ENCODE measurements at places on chromosomes 12 and 14. TPM values are rescaled to one million over a fixed set of nuclear protein-coding genes. Genes with fewer than 3 reads are reported as not detected.

DNA sequence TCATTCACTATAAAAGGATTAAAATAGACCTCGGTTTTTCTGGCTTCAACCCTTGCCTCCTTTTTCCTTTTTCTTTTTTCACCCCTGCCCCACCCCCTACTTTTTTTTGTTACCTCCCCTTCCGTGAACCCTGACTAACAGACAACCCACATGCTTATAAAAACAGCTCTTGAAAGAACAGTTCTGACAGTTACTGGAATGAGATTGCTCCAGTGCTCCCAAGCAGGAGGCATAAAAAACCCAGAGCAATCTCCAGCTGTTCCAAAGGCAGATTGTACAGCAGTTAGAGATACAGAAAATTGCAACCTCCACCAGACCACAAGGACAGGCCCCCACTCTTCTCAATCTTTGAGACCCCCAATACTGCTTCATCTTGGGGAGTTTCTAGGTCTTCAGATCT, 29.9 kb upstream of the TMEM260 start:
- DNase-seq: no peak

GRCh38 chr14:92960706-92961566, 38.0 kb downstream of the CHGA start:
- no peak for DNase-seq

DNA sequence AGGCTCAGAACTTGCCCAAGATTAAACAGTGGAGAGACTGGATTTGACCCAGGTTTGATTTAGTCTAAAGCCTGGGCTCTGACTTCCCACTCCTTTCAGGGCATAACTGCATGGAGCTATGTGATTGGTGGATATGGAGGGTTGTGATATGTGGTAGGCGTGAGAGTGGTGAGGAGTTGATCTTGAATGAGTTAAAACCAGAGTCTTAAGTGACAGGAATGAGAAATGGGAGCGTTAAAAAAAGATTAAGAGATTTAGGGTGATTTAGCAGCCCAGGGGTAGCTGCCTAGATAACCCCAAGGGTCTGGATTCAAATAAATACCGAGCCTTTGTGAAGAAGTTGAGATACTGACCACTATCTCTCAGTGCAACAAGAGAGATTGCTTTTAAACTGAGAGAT, 8.4 kb downstream of the SYNDIG1L start:
- DNase-seq: no peak

DNA sequence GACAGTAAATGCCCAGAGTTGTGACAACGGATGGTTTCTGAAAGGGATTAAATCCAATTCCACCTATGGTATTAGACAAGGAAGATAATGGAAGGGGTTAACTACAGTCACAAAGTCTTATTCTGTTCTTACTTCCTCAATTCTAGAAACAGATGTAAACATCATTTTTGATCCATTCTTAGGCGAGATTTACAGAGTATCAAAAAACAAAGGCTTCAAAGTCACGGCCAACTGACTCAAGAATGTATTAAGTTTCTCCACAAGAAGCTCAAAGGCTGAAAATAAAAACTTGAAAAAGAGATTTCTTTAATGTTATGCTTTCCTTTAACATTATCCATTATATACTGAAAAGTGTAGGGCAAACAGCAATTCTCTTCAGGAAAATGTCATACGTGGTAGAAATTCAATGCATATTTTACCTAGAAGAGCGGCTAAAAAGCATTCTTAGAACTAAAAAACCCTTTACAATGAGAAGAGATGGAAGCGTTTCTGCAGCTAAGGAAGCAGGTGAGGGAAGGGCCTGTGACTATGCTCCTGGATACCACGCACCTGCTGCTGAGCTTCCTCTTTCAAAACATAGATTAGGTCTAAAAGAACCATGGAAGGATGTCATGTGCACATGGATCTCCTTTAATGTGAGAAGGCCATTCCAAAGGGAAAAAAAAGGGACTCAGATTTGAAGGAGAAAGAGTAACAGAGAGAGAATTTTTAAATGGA, 185.8 kb downstream of the STXBP6 start:
- no peak for DNase-seq

- no peak for DNase-seq
Measured at GRCh38 chr12:6757028-6757690, 4.2 kb upstream of the MLF2 start.

DNA sequence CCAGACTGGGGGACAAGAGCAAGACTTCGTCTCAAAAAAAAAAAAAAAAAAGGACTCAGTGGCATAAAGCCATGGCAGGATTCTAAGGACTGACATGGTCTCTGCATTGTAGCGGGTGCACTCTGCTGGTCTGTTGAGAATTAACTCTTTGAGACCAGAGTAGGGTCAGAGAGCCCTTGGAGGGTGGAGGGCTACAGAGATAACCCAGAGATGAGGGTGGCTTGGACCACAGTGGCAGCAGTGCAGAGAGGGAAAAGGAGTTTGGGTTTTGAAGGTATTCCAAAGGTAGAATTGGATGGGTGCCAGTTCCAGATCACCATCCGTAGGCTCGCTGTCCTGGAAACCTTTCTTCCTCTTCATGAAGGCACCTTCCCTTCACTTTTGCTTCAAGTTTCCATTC, 14.3 kb upstream of the DYNC1H1 start:
- DNase-seq: no peak

DNA sequence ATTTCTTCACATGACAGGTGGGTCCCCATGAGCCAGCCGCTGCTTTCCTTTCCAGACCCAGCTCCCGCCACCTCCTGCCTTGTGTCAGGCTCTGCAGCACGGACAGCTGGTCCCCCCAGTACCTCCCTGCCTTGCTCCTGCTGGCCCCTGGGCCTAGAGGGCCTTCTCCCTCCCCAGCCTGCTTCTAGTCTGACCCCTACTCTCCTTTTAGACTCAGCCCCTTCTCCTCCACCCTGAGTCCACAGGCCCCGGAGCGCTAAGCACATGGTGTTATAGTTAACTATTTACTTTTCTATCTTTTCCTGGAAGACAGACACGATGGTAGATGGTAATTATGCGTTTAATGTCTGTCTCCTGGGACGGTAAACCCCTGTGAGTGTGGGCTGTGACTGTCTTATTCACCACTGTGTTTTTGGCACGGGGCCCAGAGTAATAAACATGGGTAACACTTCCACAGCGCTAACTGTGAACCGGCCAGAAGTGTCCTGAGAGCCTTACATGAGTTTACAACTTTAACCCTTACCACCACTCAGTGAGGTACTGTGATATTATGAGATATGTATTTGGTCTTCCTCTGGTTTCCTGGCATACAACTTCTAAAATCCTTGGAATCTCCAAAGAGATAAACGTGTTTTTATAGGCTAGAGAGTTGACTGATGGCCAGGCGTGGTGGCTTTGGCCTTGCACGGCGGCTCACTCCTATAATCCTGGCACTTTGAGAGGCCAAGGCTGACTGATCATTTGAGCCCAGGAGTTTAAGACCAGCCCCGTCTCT, 41.2 kb downstream of the DGLUCY start:
- DNase-seq: no peak

- no peak for DNase-seq
Measured at GRCh38 chr14:37638599-37638998, 43.2 kb downstream of the TTC6 start.

GRCh38 chr12:93122569-93123091, 193.5 kb upstream of the EEA1 start:
- DNase-seq: no peak

DNA sequence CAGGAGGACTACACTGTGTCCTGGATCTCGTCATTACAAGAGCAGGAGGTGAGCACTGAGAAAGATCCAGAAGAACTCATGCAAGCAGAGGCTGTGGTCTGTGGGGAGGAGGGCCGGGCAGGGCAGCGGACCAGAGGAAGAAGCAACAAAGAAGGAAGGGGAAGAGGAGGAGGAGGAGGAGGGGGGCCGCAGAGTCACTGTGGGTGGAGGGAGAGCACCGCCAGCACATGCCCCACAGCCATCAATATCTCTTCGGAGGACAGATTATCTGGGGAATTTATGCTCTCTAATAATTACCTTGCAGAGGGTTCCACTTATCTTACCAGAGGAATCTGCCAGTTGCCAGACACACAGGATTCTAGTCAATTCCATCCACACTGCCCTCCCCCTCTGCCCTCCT, 105.6 kb downstream of the DPF3 start:
- no peak for DNase-seq

- no peak for DNase-seq
Measured at GRCh38 chr14:37019488-37019887, 152.9 kb downstream of the SLC25A21 start.

DNA sequence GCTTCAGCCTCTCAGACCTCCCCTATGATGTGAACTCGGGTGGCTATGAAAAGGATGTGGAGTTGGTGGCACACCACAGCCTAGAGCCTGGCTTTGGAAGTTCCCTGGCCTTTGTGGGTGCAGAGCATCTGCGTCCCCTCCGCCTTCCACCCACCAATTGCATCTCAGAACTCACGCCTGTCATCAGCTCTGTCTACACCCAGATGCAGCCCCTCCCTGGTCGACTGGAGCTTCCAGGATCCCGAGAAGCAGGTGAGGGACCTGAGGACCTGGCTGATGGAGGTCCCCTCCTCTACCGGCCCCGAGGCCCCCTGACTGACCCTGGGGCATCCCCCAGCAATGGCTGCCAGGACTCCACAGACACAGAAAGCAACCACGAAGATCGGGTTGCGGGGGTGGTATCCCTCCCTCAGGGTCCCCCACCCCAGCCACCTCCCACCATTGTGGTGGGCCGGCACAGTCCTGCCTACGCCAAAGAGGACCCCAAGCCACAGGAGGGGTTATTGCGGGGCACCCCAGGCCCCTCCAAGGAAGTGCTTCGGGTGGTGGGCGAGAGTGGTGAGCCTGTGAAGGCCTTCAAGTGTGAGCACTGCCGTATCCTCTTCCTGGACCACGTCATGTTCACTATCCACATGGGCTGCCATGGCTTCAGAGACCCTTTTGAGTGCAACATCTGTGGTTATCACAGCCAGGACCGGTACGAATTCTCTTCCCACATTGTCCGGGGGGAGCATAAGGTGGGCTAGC, 7.0 kb upstream of the RPS26 start:
- no peak for DNase-seq

Gene WSCD2
- total RNA-seq: not detected

DNA sequence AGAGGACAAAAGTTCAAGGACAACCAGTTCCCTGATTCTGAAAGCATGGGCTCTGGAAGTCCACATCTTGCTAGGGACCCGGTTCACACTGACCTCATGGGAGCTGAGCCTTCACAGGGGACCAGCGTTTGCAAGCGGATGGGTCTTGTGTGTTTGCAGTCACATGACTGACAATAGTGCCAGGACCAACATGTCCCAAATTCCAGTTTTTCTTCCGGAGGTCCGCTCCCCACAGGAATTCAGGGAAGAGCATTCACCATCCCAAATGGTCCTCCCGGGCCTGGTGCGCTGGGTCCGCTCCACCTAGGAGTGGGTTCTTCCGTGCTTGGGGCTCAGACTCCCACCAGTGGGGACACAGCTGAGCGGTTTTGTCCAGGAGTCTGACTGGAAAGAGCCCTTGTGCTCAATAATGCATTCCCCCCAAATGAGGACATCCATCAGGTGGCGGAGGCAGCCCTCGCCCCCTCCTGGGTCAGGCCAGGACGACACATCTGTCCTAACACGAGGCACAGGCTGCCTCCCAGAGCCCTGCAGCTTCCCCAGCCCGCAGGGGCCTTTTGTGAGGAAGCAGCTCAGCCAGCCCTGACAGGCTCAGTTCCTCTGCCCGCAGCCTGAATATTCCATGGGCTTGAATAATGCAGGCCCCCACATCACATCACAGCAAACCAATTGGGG, 91.8 kb upstream of the BCL11B start:
- no peak for DNase-seq

DNA sequence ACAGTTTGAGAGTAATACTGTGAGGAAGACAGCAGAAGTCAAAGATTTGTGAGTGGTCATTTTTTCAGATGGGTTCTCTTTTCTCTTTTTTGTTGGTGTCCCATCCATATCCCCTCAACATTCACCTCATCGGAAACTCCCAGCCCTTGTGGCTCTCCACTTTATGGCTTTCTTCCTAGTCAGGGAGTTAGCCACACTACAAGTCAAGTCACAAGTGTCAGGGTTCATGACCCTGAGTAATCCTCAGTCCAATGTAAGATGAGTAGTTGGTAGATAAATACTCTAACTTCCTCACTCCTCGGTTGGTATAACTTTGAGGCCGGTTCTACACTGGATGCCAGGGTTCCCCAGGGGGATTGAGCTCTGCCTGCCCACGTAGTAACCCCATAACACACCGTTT, 41.4 kb downstream of the PTGER2 start:
- no peak for DNase-seq

Gene AICDA
- not detected for total RNA-seq

DNA sequence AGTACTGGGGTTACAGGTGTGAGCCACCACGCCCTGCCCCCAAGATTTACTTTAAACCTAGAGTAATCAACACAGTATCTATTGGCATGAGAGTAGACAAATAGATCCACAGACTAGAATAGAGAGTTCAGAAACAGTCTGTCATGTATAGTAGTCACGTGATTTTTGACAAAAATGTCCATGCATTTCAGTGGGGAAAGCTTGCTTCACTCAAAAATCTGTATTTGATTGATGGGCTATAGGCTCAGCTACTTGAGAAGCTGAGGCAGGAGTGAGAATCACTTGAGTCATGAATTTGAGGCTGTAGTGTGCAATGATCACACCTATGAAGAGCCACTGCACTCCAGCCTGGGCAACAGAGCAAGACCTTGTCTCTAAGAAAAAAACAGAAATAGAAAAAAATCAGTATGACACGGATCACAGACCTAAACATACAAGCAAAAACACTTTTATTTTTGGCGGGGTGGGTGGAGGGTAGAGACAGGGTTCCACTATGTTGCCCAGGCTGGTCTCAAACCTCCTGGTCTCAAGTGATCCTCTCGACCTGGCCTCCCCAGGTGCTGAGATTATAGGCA, 7.6 kb upstream of the ORAI1 start:
- DNase-seq: no peak

Gene SLC17A8
- total RNA-seq: not detected

DNA sequence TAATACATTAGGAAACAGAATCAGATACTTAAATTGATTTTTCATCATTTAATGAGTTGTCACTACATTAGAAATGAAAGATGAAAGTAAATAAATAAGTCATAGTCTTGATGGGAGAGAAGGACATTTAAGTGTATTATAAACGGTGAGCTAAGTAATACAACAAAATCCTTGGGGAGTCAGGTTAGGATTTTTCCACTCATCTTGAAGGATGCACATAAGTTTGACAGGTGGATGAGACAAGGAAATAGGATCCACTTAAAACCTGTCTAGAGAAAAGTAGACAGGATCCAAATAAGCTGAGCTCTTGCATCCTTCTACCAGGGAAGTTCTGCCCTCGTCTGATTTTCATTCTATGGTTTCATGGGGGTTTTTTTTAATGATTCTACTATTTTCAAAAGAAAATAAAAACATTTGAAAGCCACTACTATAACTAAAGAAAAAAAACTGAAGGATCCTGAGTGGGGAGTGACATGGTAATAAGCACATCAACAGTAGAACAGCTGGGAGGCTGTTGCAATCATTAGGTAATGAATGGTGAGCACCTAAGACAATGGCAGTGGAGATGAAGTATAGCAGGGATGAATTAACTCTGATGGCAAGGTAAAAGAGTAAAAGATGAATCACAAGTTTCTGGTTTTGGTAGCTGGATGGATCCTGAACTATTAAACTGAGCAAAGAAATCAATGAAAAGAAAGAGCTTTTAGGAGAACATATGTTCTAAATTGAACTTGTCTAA, 17.0 kb downstream of the CEP128 start:
- no peak for DNase-seq

Gene GPX2
- not detected for total RNA-seq

All from naive thymus-derived CD4-positive, alpha-beta T cell (primary cell).